ENCODE measurements at places on chromosomes 11 and 22.
A peak's percentile ranks its signal among the peaks of the same experiment; 100 is the strongest.

DNA sequence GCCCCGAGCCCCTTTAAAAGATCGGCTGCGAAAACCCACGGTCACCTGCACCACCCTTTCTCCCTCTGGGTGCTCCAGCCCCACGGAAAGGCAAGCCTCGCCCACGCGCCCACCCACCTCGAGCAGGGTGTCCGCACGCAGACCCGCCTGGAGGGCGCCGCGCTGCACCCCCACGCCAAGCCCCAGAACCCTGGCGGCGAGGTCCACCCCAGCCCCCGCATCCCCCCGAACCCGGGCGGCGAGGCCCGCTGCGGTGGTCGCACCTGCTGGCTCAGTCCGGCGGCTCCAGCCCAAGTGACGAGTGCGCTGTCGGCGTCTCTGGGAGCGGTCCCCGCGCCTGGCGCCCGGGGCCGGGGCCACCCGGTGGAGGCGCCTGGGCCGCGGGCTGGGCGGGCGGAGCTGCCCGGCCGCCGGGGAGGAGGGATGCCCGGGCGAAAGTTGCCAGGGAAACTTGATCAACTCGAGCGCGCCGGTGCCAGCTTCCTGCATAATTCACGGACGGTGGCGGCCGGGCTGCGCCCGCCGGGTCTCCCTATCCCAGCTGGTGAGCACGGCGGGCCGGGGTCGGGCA, 1.1 kb downstream of the SHANK2 start:
- peaks cover 11% of the 10 kb centered on the region for H3K4me1 ChIP-seq
- H3K4me3 ChIP-seq, result peak overlapping the region; percentile 56
- no peak overlapping the region for H3K27ac ChIP-seq
- peaks cover 74% of the 10 kb centered on the region for H3K27me3 ChIP-seq
- no peaks in the 10 kb centered on the region for H3K36me3 ChIP-seq
- DNase-seq, result no peak

GRCh38 chr11:15692739-15693138, 578.0 kb downstream of the INSC start:
- H3K27ac ChIP-seq, result no peak overlapping the region
- no peak overlapping the region for H3K4me3 ChIP-seq

DNA sequence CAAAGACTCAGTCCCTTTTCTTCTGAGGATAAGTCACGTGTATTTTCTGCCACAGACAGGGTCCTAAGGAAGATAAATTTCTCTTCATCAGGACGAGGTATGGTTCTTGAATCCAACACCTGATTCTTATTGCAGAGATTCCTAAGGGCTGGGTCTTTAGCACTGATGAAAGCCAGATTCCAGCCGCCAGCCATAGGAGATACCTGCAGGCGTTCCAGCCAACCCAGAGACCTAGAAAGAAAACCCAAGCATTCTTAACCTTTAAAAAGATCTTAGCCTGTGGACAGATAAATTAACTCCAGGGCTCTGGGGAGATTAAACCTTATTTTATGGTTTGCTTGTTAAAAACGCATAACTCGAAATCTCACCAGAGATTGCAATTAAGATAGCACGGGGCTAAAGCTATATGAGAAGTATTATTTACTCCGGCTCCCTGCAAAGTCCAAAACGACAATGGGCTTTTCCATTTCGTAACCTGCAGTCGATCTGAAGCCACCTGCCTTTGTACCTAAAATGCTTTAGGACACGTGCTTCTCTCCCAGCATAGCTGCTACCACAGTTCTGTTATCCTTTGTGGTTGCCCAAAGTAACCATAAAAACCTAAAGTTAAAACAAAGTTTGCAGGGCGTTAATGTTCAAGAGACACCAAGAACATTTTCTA, 104.5 kb downstream of the NXPE2 start:
- H3K4me1 ChIP-seq, result peaks cover 41% of the 10 kb centered on the region
- no peak overlapping the region for H3K4me3 ChIP-seq
- peaks cover 43% of the 10 kb centered on the region for H3K27me3 ChIP-seq
- DNase-seq, result no peak

DNA sequence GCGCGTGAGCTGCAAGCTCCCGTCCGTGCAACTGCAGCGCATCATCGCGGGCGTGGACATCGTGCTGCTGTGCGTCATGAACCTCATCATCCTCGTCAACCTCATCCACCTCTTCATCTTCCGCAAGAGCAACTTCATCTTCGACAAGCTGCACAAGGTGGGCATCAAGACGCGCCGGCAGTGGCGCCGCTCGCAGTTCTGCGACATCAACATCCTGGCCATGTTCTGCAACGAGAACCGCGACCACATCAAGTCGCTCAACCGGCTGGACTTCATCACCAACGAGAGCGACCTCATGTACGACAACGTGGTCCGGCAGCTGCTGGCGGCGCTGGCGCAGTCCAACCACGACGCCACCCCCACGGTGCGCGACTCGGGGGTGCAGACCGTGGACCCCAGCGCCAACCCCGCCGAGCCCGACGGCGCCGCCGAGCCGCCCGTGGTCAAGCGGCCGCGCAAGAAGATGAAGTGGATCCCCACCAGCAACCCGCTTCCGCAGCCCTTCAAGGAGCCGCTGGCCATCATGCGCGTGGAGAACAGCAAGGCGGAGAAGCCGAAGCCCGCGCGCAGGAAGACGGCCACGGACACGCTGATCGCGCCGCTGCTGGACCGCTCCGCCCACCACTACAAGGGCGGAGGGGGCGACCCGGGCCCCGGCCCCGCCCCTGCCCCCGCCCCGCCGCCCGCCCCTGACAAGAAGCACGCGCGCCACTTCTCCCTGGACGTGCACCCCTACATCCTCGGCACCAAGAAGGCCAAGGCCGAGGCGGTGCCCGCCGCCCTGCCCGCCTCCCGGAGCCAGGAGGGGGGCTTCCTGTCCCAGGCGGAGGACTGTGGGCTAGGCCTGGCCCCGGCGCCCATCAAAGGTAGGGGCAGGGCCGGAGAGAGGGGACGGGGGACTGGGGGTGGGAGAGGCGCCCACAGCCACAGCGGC, 7.3 kb downstream of the PANX2 start:
- no peak for DNase-seq
- no peak overlapping the region for H3K4me3 ChIP-seq
- no peaks in the 10 kb centered on the region for H3K27me3 ChIP-seq
- peaks cover 4% of the 10 kb centered on the region for H3K36me3 ChIP-seq
- no peak overlapping the region for H3K27ac ChIP-seq

DNA sequence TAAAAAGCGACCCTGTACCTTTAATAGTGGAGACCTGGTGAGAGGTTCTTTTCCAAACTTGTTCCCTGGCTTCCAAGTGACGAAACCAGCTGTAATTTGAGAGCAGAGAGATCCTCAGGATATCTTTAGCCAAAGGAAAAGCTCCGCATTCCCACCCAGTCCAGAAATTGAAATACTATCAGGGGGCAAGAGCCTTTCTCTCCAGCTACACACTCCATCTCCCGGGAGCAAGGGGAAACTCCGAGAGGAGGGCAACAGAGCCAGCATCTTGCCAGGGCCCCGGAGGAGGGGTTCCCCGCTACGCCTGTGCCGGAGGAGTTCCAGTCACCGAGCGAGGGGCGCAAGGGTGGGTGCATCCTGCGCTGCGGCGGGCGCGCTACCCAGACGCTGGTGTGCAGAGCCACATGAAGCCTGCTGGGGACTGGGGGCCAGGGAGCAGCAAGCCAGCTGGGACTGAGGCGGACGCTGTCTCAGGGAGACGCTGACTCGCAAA, at the start of gene FIBIN:
FIBIN (plus strand) TSS at position 148 of the 493 bp plus-strand sequence. CDS start 415 bp downstream, outside the sequence.
- DNase-seq, result peak; percentile 38
- peak within 1 kb of the TSS; percentile 64 for H3K4me3 ChIP-seq
- H3K4me1 ChIP-seq, result peaks cover 12% of the 10 kb centered on the region
- H3K27me3 ChIP-seq, result peaks cover 12% of the 10 kb centered on the region
- H3K27ac ChIP-seq, result no peak within 1 kb of the TSS
- H3K36me3 ChIP-seq, result no peaks in the 10 kb centered on the region

DNA sequence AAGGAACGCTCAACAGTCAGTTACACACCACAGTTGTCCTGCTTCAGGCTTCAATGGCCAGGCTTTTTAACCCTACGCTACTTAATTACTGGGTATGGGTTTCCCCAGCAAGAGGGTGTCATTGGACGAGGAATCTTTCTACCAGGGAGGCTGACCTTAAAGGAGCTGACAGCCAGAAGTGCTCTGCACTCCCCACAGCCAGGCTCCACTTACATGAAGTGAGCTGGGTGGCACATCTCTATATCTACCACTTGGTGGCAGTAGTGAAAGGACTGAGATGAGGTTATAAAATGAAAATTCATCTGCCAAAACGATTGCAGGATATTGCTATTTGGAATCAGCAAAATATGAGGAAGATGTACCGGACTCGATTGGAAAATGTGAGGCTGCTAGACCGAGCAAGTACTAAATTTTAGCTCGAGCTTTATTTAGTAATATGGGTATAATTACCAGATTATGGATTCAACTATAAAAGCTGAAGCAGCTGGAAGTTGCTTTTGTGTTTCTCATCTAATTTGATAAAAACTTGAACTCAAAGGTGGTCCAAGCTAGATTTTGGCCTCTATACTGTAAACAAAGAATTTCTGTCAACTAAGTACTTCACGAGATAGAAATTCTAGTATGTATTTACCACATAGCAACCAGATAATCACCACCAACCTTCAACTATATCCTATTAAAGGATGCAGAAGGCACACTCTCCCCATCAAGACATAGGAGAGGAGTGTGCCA, 53.9 kb upstream of the CEP126 start:
- no peaks in the 10 kb centered on the region for H3K4me1 ChIP-seq
- no peak overlapping the region for H3K27ac ChIP-seq
- no peaks in the 10 kb centered on the region for H3K27me3 ChIP-seq
- no peak overlapping the region for H3K4me3 ChIP-seq

GRCh38 chr11:121586750-121587149, 134.0 kb upstream of the SORL1-AS1 start:
- no peak overlapping the region for H3K27ac ChIP-seq
- H3K36me3 ChIP-seq, result peaks cover 12% of the 10 kb centered on the region
- DNase-seq, result no peak
- H3K4me3 ChIP-seq, result no peak overlapping the region
- no peaks in the 10 kb centered on the region for H3K4me1 ChIP-seq

DNA sequence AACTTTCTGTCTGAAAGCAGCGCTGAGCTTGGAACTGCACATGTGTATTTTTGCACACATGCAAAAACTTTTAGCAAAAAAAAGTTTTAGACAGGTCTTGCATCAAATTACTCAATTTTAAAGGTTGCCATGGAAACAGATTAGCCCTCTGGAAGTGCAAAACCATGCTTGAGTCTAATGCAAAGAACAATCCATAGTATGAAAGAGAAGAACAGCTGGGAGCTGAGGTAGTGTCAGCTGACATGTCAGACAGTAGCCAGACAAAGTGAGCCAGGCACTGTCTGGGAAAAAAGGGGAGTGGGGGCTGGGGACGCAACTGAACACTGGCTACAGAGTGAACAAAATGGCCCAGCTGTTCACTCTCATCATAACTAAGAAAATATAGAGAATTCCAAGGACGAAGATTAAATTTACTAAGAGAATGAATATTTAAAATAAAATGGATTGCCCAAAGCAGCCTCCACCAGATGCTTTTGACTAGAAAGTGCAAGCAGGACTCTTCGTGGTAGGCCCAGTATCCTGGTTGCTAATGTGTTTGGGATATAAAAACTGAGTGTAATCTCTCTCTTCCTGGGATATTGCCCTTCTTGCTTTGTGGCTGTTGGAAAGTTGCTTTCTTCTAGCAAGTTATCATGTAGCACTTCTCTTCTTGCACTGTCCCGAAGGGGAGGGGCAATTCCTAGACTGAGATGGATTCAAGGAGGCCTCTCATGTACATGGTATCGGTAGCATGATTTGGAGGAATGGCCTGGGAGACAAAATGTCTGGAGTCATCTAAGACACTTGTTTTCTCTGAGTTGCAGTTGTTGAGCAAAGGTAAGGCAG, 434.1 kb upstream of the FAT3 start:
- no peak for DNase-seq
- peaks cover 31% of the 10 kb centered on the region for H3K4me1 ChIP-seq
- no peaks in the 10 kb centered on the region for H3K36me3 ChIP-seq
- no peaks in the 10 kb centered on the region for H3K27me3 ChIP-seq
